ENCODE measurements at places on chromosomes 2 and 18. TPM values are rescaled to one million over a fixed set of nuclear protein-coding genes. Genes with fewer than 3 reads are reported as not detected.

The SERPINB3 gene
- total RNA-seq: not detected

DNA sequence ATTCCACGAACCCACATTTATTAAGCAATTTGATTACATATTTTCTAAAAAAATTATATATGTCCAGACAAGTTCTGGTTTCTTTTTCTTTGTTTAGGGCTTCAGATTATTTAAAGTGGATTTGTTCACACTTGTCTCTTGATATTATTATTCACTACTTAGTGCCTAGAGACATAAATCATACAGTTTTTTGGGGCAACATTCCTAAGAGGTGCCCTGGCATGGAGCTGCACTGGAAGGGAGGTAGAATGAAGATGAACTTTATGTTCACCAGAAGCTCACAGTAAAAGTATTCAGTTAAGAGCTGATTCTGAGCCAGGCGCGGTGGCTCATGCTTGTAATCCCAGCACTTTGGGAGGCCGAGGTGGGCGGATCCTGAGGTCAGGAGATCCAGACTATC, 762.7 kb upstream of the TMEFF2 start:
- DNase-seq: no peak

DNA sequence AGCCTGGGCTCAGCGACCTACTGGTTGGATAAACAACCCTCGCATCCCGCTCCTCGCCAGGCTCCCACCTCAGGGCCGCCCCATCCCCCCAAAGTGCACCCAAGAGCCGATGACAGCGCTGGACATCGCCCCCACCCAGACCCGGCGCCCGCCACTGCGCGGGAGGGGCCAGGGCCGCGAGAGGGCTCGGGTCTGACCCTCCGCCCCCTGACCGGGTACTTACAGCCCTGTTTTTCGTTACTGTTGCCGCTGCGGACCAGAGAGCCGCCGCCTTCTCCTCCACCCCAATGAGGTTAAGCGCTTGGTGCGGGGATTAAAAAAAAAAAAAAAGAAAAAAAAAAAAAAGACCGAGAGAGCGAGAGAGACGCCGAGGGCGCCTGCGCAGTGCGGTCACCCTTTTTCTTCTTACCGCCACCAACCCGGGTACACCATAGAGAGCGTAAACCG, at the start of gene CLASP1:
TSS of gene CLASP1 (minus strand) at position 314 of the 447 bp plus-strand sequence. CDS start 43,567 bp downstream, outside the sequence.
- DNase-seq: no peak

The UGT1A3 gene
- not detected for total RNA-seq

DNA sequence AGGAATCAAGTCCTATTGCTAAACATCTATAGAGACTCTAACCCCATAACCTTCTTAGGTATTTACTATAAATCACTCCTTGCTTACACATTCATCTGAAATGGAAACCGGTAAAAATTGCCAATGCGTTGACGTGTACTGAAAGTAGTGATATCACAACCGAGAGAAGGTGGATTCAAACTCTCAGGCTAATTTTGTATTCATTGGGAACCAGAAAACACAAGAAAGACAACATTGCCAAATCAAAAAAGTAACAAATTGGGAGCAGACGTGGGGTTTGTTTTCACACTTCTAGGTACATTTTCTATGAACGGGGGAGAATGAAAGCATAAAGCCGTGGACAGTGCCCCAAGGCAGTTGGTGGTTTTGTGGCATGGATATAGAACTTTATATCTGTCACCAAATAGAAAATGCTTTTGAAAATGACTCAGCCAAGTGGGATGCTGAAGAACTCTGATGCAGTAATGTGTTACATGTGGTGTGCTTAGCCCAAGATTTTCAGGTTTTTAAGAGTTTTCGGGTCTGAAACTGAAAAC, 155.1 kb upstream of the RASGRP3 start:
- peak; percentile 1 for DNase-seq
